ENCODE measurements at places on chromosomes 3 and 15.
A peak's percentile ranks its signal among the peaks of the same experiment; 100 is the strongest.

- DNase-seq: no peak
Observed at GRCh38 chr3:48548729-48549705, 7.6 kb downstream of the PFKFB4 start.

GRCh38 chr3:171525437-171525836 is 65.2 kb upstream of the TNIK start:
- no peak for DNase-seq

DNA sequence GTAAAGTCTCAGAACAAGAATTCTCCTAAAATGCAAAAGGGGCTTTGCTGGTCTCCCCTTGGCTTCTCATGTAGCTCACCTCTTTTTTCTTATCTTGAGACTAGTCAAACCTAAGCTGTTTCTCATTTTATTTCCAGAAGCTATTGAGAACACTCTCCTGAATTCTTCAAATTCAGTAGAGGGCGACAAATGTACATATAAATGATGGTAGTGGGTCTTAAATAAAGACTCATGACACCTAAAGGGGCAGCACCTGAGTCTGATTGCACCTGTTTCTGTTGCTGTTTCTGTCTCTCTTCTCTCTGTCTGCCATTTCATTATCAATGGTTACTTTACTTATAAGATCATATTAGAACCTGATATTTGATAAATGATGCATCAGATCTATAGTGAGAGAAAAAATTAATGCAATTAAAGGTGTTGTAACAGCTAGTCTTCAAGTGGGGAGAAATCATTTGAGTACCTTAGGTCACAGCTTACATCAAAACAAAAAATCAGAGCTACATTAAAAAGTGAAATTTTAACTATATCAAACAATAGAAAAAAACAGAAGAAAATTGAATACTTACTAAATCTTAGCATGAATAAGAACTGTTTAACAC is 7.0 kb downstream of the ADIPOQ start:
- DNase-seq: no peak

DNA sequence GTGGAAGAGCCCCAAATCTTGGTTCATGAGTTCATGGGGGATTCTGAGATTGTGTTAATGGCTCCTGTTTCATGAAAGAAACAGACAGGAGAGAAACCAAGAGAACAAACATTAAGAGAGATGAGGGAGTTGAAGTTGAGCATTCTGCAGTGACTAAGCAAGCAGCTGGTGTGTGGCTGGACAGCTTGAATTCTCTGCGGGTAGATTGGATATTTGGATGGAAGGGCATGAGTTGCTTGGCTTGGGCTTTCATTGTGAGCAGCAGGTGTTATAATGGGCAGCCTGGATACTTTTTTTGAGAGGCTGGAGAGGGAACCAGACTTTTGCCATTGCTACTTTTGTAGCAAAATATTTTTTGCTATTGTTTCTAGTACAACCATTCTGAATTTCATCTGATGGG is 346.8 kb upstream of the SATB1 start:
- DNase-seq: no peak

GRCh38 chr3:47251689-47252088 is 30.9 kb downstream of the KIF9 start:
- DNase-seq: no peak

GRCh38 chr15:89141885-89142284 is 53.6 kb downstream of the ABHD2 start:
- no peak for DNase-seq

- no peak for DNase-seq
Observed at GRCh38 chr3:180466401-180467011, 135.5 kb upstream of the TTC14 start.

DNA sequence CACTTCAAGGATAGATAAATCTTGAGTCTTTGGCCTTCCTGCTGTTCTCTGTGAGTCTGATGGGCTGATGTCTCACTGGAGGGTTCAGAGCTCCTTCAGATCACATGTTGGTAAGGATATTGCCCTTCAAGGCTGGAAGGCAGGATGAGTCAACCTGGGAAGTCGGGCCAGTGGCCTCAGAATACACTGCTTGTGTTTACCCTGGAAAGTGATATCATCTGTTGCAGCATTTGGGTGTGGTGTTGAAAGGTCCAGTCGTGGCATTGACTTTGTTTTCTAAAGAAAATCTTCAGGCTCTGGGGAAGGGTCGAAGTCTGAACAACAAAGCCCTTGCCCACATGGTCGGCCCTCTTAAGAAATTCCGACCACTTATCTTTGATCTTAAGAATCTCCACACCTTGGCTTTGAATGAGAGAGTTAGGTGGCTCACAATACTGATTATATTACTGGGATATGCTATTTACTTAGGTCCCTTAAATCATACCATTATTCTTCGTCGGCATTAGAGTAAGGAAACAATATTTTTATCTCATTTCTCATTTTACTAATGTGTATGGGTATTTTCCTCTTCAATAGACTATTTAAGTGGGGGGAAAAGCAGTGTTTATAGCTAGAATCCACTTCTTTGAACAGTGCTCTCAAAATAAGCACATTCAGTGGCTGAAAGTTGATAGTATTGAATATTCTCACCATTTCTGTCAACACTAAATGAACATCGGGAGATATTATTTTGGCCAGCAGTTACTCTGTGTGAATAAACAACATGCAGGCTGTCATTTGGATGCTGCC is 303.9 kb upstream of the RASGRP1 start:
- no peak for DNase-seq

DNA sequence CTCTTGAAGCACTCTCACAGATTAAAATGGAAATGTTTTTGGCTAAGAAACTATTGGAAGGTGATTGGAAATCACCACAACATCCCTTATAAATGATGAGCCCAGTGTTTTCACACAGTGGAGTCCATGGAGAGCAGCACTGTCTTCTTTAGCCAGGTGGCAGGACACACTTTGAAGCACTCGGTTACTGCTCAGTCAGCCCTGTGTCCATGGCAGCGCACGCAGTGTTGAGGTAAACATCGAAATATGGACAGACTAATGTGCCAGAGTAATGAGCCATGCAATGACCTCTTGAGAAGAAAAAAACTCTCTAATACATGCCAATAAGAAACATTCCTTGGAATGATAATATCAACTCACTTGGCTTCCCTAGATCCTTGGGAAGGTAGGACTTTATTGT is 66.6 kb downstream of the TGFBR2 start:
- no peak for DNase-seq

GRCh38 chr15:48868536-48868935 is 9.4 kb upstream of the EID1 start:
- no peak for DNase-seq

GRCh38 chr3:130733236-130733875 is 13.3 kb downstream of the PIK3R4 start:
- no peak for DNase-seq

GRCh38 chr15:94370206-94370935 is 139.0 kb downstream of the MCTP2 start:
- DNase-seq: no peak

DNA sequence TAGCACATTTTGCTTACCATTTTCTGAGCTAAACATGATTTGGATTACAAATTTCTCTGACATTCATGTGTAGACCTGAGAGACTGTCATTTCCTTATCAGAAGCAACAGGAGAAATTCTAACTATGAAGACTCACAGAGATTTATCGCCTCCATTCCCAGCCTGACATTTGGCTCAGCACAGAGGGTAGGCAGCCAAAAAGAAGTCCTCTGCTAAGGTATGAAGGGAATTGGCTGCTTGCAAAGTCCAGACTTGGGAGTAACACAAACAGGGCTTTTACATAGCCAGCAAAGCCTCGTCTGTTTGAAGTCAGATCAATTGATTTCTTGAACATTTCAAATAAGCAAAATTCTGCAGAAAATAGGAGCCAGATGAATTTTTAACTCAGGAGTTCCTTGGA is 57.0 kb upstream of the CMSS1 start:
- DNase-seq: no peak

DNA sequence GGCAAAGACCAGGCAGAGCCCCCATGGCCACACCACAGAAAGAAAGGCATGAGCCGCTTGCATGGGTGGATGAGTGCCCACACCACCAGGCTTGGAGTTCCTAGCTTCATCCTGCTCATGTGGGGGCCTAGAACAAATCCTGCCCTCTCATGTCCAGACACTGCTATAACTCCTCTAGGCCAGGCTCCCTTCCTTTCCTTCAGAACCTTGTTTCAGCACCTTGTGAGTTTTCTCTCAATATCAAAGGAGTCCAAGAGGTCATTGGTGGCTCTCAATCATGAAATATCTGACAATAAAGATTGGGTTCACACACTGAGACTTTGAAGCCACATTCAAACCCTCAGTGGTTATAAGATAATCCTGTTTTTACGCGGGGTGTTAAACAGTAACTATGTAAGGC is 12.7 kb downstream of the SLC6A20 start:
- no peak for DNase-seq

- no peak for DNase-seq
Observed at GRCh38 chr3:128073807-128074206, 21.6 kb downstream of the SEC61A1 start.

- peak; percentile 37 for DNase-seq
Observed at GRCh38 chr3:111071257-111072030, at the start of gene NECTIN3. NECTIN3 (plus strand) TSS chr3:111071816; CDS start chr3:111072018, 202 bp downstream.

DNA sequence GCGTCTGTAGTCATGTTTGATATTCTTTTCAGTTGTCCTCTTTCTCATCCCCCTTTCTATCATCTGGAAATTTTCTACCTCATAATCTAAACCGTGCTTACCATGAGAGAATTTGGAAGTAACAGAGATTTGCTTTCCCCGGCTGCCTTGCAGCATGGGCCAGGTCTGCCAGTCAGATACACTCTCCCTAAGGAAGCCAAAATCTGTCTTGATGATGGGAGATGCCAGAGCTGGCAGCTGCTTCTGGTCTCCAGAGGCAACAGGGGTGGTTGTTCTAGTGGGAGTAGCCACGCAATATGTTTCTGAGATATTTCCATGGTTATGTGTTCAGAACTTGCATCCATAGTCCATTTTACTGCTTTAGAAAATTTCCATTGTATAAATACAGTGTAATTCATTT is 218.9 kb upstream of the RORA start:
- DNase-seq: no peak

GRCh38 chr15:58440922-58441321 is 9.1 kb downstream of the LIPC start:
- DNase-seq: no peak

DNA sequence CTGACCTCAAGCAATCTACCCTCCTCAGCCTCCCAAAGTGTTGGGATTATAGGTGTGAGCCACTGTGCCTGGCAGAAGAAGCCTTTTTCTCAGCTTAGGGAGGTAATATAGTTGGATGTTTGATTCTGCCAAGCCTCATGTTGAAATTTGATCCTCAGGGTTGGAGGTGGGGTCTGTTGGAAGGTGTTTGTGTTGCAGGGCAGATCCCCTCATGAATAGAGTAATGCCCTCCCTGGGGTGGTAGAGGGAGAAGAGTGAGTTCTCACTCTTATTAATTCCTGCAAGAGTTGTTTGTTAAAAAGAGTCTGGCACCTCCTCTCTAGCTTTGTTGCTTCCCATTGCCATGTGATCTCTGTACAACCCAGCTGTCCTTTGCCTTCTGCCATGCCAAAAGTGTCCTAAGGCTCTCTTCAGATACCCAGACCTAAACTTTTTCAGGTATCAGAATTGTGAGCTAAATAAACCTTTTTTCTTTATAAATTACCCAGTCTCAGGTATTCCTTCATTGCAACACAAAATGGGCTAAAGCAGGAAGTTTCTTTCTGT is 16.4 kb downstream of the NECTIN3 start:
- DNase-seq: no peak

- DNase-seq: no peak
Observed at GRCh38 chr15:39777496-39777895, 5.1 kb downstream of the FSIP1 start.

- DNase-seq: no peak
Observed at GRCh38 chr15:95247071-95247984, 1016.0 kb downstream of the MCTP2 start.

DNA sequence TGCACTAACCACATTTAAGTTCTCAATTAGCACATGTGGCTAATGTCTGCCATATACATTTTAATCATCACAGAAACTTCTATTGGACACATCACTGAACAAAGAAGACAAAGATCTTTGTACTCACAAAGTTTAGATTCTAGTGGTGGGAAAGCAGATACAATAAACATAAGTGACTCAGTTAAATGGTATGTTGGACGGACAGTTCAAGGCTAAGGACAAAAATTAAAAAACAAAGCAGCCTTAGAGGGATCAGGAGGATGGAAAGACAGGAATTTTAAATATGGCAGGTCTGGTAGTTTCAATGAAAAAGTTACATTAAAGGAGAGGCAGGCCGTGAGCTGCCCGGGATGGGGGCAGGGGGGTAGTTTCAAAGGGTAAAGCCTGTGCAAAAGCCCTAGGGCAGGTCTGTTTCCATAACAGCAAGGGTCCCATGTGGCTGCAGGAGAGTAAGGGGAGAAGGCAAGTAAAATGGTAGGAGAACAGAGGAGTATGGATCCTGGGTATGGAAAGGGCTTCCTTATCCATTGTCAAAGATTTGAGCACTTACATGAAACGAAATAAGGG is 220.7 kb downstream of the FHIT start:
- DNase-seq: no peak

- no peak for DNase-seq
Observed at GRCh38 chr3:194166682-194167479, 30.9 kb downstream of the HES1 start.

All from esophagus squamous epithelium (tissue), 5 donors.